ENCODE measurements at places on chromosomes 2 and 18. TPM values are rescaled to one million over a fixed set of nuclear protein-coding genes. Genes with fewer than 3 reads are reported as not detected.

Gene SOX11
- 11.9 TPM for total RNA-seq

Gene ACTG2
- 175 TPM for total RNA-seq

Gene CSRNP3
- 3.9 TPM for total RNA-seq

Gene VIL1
- not detected for total RNA-seq

Gene REG3A
- not detected for total RNA-seq

Gene LOXHD1
- not detected for total RNA-seq

Gene POTEJ
- total RNA-seq = not detected

Gene VSNL1
- total RNA-seq = not detected

Gene FEV
- total RNA-seq = not detected

Gene MYCN
- total RNA-seq = not detected

Gene SPDYA
- total RNA-seq = 0.89 TPM

Gene DNMT3A
- total RNA-seq = 14.8 TPM

Gene COL3A1
- total RNA-seq = 14,422 TPM

Gene FAP
- 272 TPM for total RNA-seq

Gene RBM45
- 19.9 TPM for total RNA-seq

Gene CXCR1
- total RNA-seq = not detected

Gene TXNDC9
- total RNA-seq = 88.9 TPM

Gene MARCO
- total RNA-seq = not detected

Gene IL1F10
- not detected for total RNA-seq

Gene CCDC121
- 0.83 TPM for total RNA-seq

Gene MROH2A
- not detected for total RNA-seq

Gene KLHL30
- total RNA-seq = under 0.01 TPM

Gene OSR1
- 1.2 TPM for total RNA-seq

Gene BOLA3
- total RNA-seq = 26.3 TPM

Gene IHH
- not detected for total RNA-seq

Gene EPB41L3
- 3.6 TPM for total RNA-seq

Data from smooth muscle cell of the umbilical artery (primary cell).